Small intestine (tissue), 16 donors: ENCODE measurements at places on chromosomes 1 and 21. TPM values are rescaled to one million over a fixed set of nuclear protein-coding genes. Genes with fewer than 3 reads are reported as not detected.

UBE2U gene
- polyA plus RNA-seq = not detected

UAP1 gene
- polyA plus RNA-seq = 55.1 TPM

KCNE2 gene
- 0.16 TPM for polyA plus RNA-seq

DNTTIP2 gene
- 43.2 TPM for polyA plus RNA-seq

ZSWIM5 gene
- polyA plus RNA-seq = 8.1 TPM

FMN2 gene
- polyA plus RNA-seq = not detected

F5 gene
- polyA plus RNA-seq = not detected

GJB3 gene
- polyA plus RNA-seq = 0.67 TPM

DNA sequence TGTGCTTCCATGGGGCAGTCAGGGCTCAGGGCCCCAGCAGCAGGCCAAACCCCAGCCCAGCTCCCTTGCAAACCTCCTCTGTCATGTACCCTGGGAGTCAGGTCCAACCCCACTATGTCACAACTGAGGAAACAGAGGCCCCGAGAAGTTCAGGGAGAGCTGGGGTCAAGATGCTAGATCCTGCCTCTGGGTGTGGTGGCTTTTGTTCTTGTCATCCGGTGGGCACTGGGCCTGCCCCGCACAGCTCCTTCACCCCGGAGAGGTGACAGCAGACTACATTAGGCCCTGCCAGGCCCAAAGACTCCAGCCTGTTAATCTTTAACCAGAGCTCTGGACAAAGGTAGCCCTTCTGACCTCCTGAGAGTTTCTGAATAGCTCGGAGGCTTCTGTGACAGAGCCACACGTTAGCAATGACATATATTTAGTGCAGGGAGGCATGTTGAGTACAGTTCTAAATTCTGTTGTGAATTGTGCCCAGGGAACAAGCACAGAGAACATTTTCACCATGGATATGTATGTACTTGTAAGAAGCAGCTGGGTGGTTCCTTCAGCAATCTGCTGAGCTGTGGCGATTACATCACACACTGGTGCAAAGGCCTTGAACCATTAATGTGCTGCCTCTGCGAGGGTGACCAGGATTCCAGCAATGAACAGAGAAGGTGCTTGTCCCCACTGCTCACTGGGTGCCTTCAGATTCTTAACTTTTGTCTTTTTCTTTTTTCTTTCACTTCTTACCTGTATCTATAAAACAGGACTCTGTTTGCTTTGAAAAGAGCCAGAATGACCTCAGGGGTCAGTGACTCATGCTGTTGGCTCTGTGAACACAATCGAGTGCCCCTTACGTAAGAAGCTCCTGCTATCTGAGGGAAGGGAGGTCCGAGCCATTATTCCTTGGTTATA lies 102.8 kb downstream of the RHOU start:
- peak; percentile 92 for DNase-seq

GRCh38 chr1:155383406-155383805 lies 62.7 kb downstream of the RUSC1 start:
- DNase-seq = no peak

GRCh38 chr1:32818804-32819541 lies 1.5 kb downstream of the S100PBP start:
- DNase-seq = peak; percentile 30

GRCh38 chr1:110312188-110313121 lies 26.7 kb upstream of the RBM15 start:
- DNase-seq = peak; percentile 73

DNA sequence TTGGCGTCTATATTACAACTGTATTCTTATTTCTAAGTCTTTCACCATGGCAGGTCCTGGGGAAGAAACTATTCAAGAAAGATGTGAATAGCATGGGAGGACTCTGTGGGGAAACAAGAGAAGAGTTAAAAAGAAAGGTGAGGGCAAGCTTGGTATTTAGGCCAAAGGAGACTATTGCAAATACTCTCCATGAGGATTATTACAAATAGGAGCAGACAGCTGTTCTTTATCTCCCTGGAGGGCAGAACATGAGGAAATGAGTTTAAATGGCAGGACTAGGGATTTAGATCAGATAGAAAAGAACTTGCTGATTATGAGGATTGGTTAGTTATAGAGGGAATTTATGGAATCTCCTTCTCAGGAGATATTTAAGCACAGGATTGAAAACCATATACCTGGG lies 186.8 kb downstream of the CDC7 start:
- DNase-seq = no peak

- no peak for DNase-seq
These were observed 74.1 kb downstream of the ADARB1 start for GRCh38 chr21:45148316-45148990.

DNA sequence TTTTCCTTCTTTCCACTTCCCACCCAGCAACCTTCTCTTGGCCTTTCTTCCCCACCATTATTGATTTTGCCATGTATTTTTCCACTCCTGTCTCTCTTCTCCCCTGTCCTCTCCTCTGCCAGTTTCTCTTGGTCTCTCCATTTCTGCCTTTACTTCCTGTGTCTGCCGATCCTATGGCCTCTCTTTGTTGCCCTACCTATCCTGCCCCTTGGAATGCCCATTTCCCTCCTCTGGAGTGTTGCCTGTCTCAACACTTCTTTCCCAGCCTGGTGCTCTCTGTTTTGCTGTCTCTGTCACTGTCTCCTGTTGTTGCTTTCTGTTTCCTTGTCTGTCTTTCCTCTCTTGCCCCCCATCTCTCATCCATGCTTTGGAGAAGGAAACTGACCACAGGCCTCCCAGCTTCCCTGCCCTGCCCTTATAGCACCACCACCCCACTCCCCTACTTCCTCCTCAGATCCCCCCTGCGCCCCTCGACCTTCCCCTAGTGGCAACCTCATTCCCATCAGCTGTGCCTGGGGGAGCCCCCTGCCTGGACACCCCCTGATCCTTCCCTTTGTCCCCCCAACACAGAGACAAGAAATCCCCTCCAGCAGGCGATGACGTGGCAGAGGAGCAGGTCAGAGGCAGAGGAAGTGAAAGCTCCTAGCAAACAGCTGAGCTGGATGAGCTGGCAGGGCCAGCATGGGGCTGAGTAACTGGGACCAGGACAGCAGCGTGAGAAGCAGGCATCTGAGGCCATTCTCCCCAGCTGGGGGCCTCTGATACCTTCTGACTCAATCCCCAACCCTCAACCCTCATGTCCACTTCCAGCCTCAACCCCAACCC lies 6.6 kb upstream of the ETV3L start:
- no peak for DNase-seq

GRCh38 chr1:77430966-77431690 lies 149.3 kb downstream of the AK5 start:
- no peak for DNase-seq

DNA sequence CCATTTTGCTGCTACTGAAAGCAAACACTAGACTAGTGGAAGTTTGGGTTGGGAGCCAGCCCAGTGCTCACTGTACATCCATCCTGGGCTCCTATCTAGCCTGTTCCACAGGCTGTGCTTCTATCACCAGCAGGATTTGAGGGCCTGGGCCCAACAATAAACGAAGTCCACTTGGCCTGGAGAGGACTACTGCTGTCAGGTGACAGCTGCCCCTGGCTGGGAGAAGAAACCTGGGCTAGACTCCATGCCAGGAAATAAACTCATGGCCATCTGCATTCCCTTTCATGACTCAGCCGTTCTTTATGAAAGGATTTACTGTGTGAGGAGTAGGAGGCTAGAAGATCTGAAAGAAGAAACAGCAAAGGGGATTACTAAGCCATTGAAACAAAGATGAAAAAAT lies 35.5 kb downstream of the COLGALT2 start:
- DNase-seq = no peak

DNA sequence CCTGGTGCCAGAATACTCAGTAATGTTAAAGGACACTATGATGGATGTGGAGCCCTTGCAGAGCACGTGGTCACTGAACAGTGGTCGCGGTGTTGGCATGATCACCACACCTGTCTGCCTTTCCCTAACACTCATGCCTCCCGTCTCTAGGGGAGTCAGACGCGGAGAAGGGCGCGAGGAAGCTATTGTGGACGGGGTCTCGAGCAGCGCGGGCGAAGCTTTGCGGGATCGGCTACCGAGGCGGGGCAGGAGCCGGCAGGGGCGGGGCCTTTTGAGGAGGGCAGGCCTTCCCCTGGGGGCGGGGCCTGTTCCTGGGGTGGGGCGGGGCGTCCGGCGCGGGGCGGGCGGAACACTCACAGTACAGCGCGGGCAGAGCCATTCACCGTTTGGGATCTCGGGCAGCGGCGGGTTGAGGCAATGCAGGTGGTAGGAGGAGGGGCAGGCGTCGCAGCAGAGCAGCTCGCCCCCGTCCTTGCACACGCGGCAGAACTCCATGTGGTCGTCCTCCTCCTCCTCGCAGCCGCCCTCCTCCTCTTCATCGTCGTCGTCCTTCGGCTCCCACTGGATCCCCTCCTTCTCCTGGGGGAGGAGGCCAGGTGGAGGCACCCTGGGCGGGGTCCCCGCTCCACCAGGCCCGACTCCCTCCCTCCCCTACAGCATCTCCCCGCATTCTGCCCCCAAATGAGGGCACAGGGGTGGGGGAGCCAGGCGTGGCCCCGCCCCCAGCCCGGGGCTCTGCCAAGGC lies 31.5 kb downstream of the CHD5 start:
- peak; percentile 53 for DNase-seq

DNA sequence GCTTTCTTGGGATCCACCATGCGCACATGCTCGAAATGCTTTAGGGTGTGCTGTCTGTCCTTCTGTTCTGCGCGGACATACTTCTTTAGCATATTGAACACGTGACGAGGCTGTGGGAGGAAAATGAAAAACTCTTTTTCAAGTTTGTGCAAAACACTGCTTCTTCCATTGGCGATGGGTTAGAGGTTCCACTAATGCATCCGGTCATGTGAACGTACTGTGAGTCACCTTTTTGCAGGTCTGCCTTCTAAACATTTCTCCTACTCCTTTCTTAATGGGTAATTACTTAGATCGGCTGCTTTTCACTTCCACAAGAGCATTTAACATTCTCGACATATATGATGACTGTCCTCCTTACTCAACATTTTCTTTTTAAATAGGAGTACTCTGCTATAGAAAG lies 214.9 kb downstream of the APP start:
- DNase-seq = no peak

GRCh38 chr1:115643225-115643624 lies 1.5 kb downstream of the VANGL1 start:
- DNase-seq = no peak

- DNase-seq = peak; percentile 73
These were observed 8.5 kb upstream of the ZC3H12A start for GRCh38 chr1:37465593-37466517.

- no peak for DNase-seq
These were observed 132.0 kb downstream of the RERE start for GRCh38 chr1:8685463-8685862.

DNA sequence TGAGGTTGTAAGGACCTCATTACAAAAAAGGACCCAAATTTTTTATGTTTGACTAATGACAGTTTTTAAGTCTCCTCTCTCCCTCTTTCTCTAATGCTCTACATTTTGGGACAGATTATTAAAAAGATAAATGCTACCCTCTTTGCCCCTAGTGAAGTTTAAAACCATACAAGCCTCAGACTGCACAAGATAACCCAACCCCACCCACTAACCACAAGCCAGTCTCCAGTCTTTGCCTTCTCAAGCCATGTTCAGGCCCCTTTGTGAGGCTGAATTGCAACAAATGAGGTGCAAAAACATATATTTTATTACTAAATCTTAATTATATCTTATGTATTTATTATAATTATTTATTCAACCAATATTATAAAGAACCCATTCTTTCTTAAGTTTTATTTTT lies 597.2 kb upstream of the BRINP3 start:
- DNase-seq = no peak

DNA sequence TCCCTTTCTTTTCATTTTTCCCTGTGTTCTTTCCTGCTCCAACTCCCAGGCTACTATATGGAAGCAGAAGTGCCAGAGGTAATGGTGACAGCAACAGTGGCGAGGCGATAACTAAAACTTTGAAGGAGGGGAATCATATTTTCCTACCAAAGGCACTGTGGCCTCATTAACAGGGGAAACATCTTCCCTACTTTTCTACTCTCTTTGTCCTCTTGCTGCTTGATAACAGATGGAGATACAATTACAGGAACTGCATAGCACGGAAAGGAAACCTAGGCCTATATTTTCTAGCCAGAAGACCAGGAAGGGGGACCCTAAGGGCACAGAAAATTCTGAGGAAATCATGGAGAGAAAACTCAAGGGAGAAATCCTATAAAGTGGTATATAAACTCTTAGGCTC lies 42.3 kb downstream of the SASS6 start:
- no peak for DNase-seq

DNA sequence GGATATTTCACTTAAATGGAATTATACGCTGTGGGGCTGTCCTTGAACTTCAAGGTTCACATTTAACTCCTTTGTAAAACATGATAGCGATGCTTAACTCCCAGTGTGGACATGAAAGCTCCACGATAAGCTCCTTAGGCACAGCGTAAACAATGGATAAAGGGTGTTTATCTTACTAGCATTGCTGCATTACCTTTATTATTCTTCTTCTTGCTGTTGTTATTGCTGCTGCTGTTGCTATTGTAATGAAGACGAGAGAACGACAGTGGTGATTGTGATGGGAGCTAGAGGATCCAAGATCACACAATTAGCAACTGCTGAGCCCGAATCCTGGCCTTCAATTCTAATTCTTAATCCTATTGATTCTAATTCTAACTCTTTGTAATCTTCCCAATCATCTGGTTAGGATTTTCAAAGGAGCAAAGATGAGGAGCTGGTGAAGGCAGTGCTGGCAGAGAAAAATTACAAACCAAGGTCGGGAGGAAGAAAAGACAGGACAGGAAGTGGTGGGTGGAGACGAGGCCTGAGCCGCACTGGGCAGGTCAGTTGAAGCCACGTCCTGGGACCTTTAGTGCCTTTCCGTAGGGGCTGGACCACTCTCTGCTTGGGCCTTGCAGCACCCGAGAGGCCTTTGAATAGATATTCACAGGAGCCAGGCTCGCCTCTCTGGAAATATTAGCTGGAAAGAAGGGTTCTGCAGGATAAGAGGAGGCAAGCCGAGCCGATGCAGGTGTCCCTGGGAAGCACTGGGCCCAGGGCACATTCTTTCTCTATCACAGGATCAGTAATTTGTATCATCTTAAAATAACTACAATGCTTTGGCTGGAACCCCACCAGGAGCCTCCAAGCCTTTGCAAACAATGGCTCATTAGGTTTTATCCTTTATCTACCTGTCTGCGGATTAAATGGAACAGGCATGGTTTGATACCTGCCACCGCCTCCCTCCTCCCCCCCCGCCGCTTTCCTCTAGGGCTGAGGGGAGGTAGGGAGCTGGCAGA lies 571.6 kb downstream of the AJAP1 start:
- no peak for DNase-seq

DNA sequence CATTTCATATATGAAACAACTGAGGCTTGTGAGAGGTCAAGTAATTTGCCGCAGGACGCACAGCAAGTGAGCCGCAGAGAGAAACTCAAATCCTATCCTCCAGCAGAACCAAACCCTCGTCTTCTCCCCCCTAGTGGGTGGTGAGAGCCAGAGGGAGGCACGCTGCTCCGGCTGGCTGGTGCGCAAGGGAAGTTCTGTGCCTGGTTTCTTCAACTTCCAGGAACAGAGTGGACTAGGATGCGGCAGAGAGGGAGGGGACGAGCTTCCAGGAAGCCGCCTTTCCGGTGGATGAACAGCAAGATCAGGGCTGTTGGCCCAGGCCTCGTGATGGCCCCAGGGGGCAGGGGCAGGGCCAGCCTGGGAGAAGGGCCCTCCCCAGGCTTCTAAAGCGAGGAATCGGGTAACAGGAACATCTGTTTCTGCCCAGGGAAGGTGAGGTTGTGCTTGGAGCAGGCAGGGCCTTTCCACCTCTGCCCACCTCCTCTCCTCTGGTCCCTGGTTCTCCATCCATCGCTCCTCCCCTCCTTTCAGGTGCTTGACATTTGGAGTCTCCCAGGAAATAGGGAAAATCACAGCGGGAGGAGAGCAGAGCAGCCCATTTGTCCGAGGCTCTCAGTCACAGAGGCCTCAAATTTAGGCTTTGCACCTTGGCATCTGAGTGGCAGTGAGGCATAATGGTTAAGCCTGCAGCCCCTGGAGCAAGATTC lies 16.8 kb upstream of the PDIK1L start:
- no peak for DNase-seq
